ENCODE measurements at places on chromosomes 12 and 14.

DNA sequence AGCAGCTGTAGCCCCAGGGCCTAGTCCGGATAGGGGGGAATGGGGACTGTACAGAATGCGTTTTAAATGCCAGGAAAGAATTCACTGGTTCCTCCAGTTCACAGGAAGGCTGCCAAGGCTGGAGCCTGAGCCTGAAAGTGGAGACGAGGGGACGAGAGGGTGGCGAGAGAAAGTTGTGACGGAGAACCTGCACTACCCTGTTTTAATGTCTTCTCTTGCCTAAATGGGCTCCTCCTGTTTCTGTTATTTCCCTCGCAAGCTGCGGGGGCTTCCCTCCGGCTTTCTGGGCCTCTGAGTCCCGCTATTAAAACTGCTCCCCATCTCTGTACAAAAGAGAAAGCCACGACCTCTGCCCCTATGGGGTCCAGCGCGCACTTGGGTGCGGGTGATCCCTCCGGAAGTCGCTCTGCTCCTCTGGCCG is 4.5 kb downstream of the C1QL4 start:
- DNase-seq, result no peak

DNA sequence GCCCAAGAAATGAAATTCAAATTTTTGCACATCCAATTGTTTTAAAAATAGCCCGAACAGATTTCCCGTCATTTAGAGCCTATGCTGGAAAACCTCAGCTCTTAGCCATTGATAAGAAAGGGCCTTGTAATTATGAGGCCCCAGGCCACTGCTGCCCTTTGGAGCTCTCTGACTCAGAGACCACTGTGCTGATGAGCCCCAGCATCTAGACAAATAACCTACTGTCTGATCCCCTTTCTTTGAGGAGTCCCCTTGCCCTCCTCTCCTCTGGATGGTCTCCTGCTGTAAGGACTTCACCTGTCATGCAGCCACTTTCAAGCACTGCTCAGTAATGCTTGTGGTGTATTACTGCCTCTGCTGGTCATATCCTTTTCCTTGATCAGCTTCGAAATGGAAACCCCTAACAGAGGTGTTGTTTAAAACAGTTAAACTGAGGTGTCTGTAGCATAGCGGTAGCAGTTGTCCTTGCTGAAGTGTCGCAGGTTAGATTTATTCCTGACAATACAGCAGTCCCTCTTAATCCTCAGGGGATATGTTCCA is 159.9 kb upstream of the SRRM4 start:
- no peak for DNase-seq

DNA sequence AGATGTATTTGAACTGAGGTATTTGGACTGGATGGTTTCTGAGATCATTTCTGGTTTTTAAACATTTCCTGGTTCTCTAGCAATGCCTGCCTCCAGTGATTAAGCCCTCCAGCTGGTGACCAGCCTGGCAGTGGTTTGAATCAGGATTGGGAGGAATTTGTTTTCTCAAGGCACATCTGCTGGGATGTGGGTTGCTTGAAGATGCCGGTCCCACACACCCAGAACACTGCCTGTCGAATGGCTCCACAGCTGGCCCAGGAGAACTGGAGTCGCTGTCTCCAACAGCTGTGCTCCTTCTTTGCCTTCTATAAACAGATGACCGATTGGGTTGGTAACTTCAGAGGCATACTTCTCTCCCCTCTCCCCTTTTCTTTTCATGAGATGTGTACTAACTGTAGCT is 258.0 kb upstream of the DDHD1 start:
- no peak for DNase-seq

DNA sequence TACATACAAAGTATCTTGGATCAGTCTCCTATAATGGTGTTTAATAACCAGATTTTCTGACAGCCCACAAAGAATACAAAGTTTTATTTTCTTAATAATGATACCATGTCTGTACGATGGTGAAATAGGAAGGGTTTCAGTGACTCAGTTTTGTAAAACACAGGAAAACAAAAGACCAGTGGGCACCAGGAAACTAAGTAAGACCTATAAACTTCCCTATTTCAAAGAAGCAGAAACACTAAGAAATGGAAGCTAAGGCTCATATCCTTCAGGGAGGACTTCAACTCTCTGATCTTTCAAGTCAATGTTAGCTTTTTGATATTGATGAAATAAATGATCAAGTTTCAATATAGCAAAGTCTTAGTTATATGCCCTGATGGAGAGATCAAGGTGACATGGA is 196.0 kb downstream of the DUSP6 start:
- no peak for DNase-seq

GRCh38 chr12:79692860-79693577 is 2.3 kb upstream of the PAWR start:
- DNase-seq, result no peak

GRCh38 chr14:68309616-68310015 is 483.3 kb downstream of the ZFP36L1 start:
- DNase-seq, result no peak

- no peak for DNase-seq
These were observed 127.8 kb upstream of the SSTR1 start for GRCh38 chr14:38079886-38080285.

GRCh38 chr12:94644141-94644979 is 6.0 kb downstream of the TMCC3 start:
- DNase-seq, result peak; percentile 48

DNA sequence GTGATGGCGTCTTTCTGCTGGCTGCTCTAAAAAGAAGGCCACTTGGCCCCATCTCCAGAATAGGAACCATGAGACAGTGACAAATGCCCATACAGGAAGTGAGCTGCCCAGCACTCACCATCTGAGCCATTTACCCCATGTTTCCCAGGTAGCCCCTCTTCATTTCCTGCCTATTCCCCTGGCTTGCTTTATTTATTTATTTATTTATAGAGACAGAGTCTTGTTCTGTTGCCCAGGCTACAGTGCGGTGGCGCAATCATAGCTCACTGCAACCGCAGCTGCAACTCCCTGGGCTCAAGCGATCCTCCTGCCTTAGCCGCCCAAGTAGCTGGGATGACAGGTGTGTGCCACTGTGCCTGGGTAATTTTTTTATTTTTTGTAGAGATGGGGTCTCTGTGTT is 71.2 kb downstream of the RIN3 start:
- no peak for DNase-seq

DNA sequence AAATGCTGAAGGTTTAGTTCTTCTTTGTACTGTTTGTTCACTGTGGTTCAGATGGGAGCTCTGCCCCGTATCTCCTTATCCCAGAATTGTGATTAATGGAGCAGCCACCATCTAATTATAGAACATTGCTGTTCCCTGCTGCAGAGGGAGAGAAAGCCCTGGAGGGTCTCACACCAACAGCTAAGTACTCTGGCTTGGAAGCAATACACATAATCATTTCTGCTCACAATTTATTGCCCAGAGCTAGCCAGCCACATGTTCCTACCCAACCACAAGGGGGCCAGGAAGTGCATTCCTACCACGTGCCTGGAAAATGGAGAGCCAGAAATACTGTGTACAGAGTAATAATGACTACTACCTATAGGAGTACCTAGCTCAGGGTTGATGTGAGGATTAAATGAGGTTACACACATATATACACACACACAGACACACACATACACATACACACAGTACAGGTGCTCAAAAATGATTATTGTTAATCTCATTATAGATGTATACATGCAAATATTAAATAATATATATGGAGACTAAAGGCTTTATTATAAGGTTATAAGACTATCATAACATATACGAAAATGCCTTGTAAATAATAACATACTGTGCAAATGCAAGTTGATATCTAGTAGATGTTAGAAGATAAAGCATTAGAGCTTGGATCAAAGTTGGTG is 22.3 kb downstream of the MSRB3 start:
- peak; percentile 12 for DNase-seq

DNA sequence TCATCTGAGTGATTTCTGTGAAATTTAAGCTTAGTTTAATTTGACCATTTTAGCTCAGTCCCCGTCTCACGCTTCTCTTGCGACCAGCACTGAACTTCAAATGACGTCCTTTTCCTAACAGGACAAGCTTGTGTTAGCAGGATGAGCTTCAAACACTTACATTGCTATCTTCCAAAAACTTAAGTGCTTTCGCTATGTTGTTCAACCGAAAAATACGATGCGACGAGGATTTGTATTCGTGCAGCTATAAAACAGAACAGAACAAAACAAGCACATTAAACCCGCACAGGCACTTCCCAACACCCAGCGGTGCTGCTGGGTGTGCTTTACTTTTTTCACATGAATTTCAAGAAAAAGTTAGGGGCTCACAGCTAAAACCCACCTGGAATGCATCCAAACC is 64.2 kb upstream of the DICER1 start:
- DNase-seq, result no peak

- no peak for DNase-seq
These were observed 257.0 kb upstream of the MGAT4C start for GRCh38 chr12:86513226-86513625.

DNA sequence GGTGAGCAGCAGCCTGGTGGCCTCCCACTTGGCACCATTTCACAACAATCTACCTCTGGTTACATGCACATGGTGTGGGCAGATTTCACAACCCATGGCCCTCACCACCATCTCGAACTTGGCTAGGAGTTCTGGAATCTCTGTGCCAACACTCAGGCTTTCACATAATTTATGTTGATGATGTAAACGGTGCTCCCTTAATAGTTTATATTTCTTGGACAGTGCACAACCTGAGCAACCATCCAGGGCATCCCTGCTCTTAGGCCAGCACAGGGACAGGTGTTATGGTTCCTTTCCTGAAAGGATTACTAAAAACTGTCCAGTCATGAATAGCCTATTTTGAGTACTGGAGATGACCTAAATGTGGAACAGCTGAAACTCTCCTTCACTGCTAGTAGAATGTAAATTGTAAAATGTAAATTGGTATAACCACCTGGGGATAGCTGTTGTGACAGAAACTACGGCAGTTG is 28.6 kb downstream of the ABCB9 start:
- no peak for DNase-seq

GRCh38 chr12:76428117-76428516 is 79.9 kb upstream of the BBS10 start:
- no peak for DNase-seq

DNA sequence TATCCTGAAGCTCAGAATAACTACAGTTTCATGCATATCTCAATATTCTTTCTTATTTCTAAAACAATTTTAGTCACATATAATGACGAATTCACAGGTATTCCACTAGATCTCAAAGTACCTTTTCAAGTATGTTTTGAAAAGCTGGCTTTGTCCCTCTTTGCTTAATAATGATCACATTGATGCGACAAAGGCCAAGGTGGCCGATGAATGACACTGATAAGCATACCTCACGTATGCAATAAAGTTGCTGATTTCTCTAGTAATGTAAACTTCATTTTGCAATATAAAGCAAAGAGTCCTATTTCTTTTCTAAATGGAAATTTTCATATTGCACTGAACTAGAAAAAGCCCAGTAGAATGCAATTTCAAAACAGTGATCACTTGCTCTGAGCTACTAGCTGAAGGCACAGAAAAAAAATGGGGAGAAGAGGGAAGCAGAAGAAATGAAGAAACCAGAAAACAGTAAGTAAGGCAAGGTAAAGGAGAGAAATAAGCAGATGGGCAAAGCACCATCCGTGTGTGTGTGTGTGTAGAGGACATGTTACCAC is 29.3 kb downstream of the FGD6 start:
- DNase-seq, result no peak

GRCh38 chr12:63924781-63925180 is 80.3 kb downstream of the SRGAP1 start:
- no peak for DNase-seq

- DNase-seq, result no peak
These were observed 290.3 kb downstream of the SOX5 start for GRCh38 chr12:23659131-23659530.

GRCh38 chr14:105881021-105881930 is 354.9 kb downstream of the TMEM121 start:
- no peak for DNase-seq

DNA sequence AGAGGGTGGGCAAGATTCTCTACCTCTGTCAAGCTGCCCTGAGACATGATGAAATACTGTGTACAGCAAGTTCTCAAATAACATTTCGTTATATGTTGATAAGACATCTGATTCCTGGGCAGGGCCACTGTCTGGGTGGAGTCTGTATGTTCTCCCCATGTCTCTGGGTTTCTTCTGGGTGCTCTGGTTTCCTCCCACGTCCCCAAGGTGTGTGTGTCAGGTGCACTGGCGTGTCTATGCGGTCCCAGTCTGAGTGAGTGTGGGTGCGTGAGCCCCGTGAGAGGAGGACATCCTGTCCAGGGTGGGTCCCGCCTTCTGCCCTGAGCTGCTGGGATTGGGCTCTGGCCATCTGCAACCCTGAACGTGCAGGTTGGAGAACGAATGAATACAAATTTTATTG is 29.6 kb downstream of the KCTD10 start:
- no peak for DNase-seq

DNA sequence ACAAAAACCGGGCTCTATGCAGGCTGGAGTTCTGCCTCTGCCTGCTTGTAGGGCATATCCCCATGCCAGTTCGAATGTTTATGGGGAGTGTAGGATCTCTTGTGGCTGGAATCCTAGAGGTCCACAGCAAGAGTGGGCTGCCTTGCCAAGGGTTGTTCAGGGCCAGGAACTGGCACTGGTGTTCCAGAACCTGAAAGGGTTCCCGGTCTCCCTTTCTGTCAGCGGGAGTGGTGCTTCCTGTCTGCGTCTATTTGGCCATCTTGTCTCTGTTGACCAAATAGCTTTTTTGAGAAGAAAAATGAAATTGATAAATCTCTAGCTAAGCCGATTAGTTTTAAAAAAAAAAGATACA is 17.8 kb downstream of the OLR1 start:
- no peak for DNase-seq

DNA sequence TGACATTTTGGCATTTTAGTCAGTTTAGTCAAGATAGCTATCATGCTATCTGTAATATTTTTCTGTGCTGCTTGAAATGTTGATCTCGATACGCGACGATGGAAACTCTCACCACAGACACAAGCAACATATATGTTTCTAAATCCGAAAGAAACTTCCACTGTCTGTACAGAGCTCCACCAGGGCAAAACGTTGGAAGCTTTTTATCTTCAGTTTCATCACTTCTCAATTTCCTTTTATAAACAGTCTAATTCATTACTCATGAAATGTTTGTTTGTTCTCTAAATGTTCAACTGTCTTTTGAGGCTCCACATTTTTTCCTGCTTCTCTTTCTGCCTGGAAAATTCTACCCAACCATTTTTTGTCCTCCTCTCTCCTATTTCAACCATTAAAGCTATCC is 737.6 kb downstream of the SLC16A7 start:
- no peak for DNase-seq
